ENCODE measurements at places on chromosomes 5 and 9.

- DNase-seq: no peak
Measured at GRCh38 chr5:107541400-107541799, 129.3 kb downstream of the EFNA5 start.

DNA sequence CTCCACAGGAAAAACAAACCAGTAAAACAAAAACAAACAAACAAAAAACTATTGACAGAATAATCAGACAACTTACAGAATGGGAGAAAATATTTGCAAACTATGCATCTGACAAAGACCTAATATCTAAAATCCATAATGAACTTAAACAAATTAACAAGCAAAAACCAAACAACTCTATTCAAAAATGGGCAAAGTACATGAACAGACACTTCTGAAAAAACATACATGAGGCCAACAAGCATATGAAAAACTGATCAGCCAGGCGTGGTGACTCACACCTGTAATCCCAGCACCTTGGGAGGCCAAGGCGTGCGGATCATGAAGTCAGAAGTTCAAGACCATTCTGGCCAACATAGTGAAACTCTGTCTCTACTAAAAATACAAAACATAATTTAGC lies 60.1 kb downstream of the KCNV2 start:
- DNase-seq: no peak

- no peak for DNase-seq
Measured at GRCh38 chr9:35374436-35374835, 115.5 kb upstream of the RUSC2 start.

- DNase-seq: no peak
Measured at GRCh38 chr5:102777099-102777498, 22.0 kb downstream of the PAM start.

- no peak for DNase-seq
Measured at GRCh38 chr5:158546748-158547147, 553.0 kb downstream of the EBF1 start.

DNA sequence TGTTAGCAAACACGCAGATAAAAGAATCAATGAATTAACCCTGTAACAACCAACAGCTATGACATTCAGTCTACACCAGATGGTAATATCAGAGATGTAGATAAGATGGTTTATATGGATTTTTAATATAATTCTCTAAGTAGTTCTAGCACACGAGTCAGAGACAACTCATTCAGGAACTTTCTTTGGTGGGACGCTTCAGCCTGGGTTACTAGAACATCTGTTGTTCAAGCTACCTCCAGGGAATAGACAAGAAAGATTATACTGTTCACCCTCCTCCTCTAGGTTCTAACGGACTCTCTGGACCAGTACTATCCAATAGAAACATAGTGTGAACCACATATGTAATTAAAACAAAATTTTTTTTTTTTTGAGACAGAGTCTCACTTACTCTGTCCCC lies 73.8 kb downstream of the RAPGEF1 start:
- DNase-seq: no peak
